ENCODE measurements at places on chromosomes 16 and 17.
A peak's percentile ranks its signal among the peaks of the same experiment; 100 is the strongest.

GRCh38 chr17:4540687-4541327 is 14.4 kb downstream of the MYBBP1A start:
- no peak for DNase-seq

- no peak for DNase-seq
Observed at GRCh38 chr16:71923941-71924690, 28.8 kb downstream of the IST1 start.

DNA sequence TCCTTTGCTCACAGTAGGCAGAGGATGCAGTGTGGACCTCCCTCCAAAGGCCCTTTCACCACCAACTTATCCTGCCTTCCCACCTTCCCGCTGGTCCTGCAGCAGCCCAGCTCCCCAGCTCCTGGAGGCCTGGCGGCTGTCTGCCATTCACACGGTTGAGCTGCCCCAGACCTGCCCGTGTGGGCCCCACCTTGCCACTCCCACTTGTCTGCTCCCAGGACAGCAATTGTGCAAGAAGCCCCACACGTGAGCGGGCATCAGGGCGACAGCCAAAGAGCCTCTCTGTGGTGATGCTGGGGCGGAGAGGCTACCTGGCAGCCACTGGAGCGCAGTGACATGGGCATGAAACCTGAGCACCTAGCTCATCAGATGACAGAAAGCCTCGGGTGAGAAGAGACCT is 248.6 kb upstream of the MAF start:
- DNase-seq: no peak

DNA sequence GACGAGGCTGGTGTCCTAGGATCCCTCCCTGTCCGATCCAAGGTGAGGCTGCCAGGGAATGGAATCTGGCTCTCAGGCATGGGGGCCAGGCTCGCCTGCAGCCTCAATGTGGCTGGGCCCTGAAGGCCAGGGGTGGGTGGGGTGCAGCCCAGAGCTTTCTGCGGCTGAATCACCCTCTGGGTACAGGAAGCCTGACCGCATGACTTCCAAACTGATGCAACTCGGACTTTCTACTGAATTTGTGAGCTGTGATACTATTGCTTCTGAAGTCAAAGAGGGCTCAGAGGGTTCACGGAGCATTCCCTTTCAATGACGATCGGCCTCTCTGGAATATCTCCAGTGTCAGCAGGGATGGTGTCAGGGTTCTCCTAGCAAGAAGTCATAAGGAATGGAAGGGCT is 123.7 kb downstream of the METRNL start:
- peak; percentile 38 for DNase-seq

DNA sequence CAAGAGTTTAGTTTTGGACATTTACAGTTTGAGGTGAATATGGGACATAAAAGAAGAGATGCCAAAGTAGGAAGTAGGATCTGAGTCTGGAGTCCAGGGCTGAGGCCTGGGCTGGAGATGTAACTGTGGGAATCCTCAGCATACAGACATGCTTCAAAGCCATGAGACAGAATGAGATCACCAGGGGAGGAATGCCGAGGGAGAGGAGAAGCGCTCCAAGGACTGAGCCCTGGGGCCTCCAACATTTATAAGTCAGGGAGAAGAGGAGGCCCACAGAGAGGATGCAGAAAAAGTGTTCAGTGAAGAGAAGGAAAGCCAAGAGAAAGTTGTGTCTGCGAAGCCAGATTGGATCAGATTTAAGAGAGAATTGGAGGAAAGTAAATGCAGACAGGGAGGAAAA is 277.5 kb upstream of the MYOCD start:
- DNase-seq: no peak

DNA sequence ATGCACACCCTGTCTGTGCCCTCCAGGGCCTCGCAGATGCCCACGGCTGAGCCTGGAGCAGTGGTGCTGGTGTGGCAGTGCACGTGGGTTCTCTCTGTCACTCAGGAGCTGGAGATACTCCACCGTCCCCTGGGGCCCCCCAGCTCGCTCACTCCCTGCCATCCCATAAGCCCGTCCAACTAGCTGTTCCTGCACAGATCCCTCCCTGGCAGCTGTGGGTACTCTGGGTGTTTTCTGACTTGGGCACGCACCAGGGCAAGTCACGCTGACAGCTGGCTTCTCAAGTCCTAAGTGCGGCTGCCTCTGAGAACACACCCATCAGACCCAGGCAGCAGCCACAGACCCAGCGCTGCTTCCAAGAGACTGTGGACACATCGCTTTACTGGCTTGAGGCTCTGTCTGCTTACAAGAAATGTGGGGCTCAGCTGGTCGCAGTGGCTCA is 25.4 kb upstream of the ITGB4 start:
- no peak for DNase-seq

DNA sequence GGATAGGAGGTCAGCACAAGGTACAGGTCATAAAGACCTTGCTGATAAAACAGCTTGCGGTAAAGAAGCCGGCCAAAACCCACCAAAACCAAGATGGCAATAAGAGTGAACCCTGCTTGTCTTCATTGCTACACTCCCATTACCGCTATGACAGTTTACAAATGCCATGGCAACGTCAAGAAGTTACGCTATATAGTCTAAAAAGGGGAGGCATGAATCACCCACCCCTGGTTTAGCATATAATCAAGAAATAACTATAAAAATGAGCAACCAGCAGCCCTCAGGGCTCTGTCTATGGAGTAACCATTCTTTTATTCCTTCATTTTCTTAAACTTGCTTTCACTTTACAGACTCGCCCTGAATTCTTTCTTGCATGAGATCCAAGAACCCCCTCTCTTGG is 1.0 kb upstream of the HSBP1 start:
- no peak for DNase-seq

DNA sequence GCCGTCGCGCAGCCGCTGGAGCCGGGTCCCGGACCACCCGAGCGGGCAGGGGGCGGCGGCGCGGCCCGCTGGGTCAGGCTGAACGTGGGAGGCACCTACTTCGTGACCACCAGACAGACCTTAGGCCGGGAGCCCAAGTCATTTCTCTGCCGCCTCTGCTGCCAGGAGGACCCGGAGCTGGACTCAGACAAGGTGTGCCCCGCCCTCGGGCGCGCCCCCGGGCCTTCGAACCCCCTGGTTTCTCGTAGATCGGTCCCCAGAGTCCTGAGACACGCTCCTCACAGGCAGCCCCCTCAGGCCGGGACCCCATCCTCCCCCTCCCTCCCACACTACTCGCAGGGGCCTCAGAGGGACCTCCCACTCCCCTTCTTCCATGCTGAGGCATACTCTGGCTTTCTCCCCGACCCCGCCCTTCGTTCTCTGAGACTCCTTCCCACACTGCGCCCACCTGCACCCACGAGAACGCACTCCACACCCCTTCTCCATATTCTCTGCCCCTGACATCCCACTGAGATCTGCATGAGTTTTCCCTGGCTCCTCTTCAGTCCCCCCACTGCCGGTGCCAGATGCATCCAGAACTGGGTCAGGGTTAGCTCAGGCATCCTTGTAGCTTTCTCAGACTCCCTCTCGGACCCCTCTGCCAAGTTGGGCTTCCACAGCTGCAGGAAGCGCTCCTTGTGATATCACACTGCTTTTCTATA is 523 bp downstream of the KCTD2 start:
- DNase-seq: no peak

DNA sequence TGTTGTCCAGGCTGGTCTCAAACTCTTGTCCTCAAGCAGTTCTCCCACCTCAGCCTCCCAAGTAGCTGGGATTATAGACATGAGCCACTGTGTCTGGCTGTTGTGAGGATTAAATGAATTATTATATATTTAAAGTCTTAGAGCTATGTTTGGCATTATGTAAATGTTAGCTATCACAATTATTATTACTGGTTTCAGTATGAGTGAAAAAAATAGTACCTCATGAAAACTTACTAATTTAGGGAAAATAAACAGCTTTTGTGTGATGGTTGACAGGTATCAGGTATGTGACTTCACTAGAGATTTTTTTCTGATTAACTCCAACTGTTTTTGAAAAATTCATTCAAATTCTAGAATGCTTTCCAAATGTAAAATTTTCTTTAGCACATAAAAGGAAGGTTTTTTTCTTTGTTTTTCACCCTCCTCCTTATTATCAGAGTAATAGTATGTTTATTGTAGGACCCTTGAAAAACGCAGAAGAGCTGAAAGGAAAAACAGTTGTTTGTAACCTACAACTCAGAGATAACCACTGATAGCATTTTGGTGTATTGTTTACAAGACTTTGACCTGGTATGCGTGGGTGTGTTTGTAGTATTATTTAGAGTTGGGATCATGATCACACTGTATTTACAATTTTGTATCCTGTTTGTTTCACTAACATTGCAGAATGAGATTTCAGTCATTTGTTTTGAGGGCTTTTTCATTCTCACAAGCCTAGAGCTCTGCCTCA is 13.2 kb downstream of the NLK start:
- DNase-seq: no peak

DNA sequence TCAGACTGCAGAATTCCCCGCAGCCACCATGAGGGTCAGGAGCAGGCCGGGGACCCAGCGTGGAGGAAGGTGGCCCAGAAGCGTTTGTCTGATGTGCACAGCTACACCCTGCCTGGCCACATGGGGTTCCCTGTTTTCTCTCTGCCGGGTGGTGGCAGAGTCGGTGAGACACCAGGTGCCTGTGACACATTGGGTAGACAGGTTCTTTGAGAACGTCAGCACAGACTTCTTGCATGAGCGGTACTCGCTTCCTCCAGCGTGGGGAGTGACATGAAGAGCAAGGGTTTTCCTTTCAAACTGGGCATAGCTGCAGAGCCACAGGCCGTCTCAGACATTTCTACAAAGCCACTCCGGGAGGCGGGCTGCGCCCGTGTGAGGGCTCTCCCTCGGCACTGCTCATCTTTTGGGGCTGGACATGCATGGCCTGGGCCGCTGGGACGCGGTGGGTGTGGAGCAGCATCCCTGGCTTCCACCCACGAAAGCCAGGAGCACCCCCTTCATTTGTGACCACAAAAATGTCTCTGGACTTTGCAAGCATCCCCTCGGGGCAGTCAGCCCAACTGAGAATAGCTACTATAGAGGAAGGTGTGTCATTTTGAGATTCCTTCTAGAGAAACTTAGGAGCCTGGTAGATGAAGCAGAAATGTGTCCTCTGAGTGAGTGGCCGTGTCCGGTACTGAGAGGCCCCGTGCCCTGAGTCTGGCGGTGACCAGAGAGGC is 26.0 kb downstream of the NME3 start:
- DNase-seq: no peak

- no peak for DNase-seq
Observed at GRCh38 chr17:45241328-45242028, 19.8 kb downstream of the FMNL1 start.

DNA sequence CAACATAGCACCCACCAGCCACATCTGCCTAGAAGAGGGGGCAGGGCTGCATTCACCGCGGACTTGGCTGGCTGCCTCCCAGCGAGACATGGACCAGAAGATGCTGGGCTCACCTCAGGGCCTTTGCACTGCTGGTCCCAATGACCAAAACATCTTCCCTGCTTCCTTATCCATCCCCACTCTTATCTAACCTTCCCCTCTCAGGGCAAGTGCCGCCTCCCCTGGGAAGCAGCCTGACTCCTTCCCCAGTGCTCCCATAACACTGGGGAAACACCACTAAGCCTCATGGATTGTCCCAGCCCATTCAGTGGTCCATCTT is 5.7 kb downstream of the TMC6 start:
- DNase-seq: no peak

DNA sequence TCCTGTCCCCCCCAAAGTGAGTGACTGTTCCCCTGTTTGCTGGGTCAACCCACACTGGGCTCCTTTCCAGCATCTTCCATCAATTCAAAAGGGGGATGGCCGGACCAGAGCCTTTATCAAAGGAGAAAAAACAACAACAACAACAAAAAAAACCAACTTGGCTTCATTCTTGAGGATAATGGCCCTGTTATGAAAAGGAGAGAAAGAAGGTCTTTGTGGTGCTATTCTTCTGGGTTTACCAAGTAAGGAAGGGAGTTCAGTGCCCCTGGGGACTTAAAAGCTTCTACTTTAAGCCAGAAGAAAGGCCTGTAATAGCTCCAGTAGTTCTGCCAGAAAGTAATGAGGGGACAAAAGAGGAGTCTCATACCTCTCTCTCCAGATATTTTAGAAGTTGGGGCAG is 71.5 kb downstream of the RGS9 start:
- no peak for DNase-seq

- no peak for DNase-seq
Observed at GRCh38 chr16:69798466-69798865, 36.3 kb downstream of the WWP2 start.

DNA sequence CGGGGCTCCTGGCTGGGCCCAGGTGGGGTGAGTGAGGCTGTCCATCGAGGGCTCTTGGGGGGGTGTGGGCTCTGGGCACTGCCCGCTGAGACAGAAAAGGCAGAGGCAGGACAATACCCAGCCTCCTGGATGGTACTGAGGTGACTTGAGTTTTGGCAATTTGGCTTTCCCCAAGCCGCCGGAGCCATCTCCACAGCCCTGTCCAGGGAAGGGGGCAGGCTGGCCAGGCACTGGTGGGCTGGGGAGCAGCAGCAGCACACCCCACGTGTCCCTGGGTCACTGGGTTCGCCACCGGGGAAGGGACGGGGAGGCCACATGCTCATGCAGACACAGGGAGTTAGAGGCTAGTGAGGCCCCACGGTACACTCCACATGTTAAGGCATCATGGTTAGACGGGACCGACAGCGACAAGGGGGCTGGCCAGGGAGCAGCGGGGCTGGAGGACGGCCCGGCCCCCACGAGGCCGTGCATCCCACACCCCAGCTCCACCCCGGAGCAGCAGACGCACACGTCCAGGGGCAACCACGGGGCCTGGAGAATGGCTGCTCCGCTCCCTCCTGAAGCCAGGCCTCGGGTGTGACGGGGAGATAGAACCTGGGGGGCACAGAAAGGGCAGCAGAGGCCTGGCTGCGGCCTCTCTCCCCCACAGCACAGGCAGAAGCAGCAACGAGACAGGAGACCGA is 3.0 kb downstream of the ARHGDIA start:
- DNase-seq: no peak

DNA sequence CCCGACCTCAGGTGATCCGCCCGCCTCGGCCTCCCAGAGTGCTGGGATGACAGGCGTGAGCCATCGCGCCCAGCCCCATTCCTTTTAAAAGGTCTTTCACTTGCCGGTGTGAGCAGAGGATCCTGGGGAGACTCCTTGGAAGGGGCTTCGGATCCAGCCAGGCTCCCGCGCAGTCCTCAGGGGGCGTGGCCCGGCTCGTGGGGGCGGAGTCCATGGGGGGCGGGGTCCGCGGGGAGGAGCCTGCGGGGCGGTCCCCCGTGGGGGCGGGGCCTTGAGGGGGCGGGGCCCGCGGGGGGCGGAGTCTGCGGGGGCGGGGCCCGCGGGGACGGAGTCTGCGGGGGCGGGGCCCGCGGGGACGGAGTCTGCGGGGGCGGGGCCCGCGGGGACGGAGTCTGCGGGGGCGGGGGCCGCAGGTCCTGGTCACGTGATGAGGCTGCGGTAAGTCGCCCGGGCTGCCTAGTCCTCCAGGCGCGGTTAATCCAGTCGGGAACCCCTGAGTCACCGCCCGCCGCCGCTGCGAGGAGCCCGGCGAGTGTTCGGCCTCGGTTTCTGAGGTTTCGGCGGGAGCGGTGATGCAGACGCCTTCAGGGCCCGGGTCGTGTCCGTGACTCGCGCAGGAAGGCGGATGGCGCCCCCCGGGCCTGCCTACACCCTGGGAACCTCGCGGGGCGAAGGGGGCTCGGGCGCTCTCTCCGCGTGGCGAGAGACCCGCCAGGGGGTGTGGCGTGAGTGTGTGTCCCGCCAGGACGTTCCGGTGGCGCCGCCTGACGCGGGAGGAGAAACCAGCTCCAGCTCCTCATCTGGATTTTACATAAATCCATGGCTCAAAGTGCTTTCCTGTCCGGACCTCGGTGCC is 23.6 kb upstream of the ABR start:
- no peak for DNase-seq
